Fibroblast of skin of scalp (primary cell): ENCODE measurements at places on chromosomes 4 and X.

- no peak for DNase-seq
These were observed 64.0 kb downstream of the ELOVL6 start for GRCh38 chr4:110134269-110134869.

GRCh38 chrX:27915617-27916016, 65.6 kb downstream of the DCAF8L1 start:
- peak; percentile 13 for DNase-seq

DNA sequence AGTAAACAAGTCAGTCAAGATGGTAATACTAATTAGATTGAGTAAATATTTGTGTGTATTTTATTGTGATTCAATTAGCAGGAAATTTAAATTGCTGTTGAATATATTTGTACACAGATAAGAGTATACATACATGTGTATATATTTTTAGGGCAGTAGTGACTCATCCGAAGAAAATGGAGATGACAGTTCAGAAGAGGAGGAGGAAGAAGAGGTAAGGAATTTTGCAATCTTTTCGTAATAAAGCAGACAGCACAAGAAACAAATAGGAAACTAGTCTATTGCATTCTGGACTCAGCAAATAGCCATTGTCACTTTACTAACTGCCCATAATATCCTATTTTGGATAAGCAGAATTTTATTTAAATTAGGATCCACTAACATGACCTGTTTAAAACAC, 6.6 kb downstream of the IBSP start:
- DNase-seq = peak; percentile 36

DNA sequence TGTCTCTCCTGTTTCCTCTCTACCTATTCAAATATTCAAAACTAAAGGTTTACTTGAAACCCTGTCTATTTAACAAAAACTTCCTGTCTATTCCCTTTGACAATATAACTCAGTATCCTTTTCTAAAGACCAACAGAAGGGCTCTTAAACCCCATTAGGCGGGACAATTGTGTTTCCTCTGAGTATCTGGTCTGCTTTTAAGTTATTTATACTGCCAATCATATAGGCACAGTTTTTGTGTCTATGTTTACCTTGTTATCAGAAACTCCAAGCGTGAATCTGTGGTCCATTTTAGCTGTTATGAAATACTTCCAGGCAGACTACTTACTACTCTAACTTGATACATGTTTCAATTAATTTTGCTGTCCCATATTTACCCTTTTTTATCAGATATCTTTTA, 350.0 kb upstream of the CTSO start:
- DNase-seq = no peak

- peak; percentile 72 for DNase-seq
These were observed at the start of gene PRICKLE3 for GRCh38 chrX:49186125-49187027. TSS of gene PRICKLE3 (minus strand) at chrX:49186373. CDS start at chrX:49186297, 76 bp downstream.

DNA sequence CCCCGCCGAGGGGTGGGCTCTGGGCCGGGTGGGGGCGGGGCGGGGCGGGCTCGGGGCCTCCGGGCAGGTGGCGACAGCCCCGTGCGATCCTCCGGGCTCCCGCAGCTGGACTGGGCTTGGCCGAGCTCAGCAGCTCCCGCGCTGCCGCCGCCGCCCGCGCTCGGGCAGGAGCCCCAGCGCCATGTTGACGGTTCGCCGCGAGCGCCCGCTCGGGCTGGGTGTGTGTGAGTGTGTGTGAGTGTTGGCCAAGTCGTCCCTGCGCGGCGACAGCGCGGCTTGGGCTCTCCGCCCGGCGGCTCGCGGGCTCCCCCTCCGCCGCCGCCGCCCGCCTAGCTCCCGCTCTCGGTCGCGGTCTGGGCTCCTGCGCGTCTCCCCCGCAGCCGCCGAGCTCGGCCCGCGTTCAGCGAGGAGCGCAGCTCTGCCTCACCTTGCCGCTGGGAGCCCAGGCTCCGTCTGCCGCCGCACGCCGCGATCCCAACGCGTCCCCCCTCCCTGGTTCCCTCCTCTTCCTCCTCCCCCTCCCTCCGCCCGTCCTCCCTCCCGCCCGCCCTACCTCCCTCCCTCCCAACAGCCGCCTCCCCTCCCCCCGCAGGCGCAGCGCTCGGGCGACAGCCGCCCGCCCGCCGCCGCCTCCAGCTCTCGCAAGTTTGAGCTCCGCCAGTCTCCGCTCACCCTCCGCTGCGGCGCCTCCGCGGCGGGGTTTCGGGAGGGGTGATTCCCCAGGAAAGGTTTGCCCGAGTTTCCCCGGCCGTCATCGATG, at the start of gene BCOR:
TSS of gene BCOR (minus strand) at position 455 of the 760 bp plus-strand sequence. CDS start 20,029 bp downstream, outside the sequence.
- peak; percentile 74 for DNase-seq

DNA sequence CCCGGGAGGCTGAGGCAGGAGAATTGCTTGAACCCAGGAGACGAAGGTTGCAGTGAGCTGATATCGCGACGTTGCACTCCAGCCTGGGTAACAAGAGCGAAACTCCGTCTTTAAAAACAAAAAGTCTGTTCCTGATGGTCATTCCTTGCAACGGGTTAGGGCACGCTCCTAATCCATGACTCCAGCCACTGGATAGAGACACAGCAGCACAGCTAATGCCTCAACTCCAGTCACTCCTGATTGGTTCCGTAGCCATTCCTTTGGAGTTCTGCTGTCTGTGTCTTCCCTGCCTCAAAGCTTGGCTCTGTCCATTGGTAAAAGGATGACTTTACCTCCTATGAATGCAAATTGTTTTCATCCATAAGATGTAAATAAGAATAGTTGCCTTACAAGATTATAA, 44.3 kb upstream of the FAM9A start:
- no peak for DNase-seq

DNA sequence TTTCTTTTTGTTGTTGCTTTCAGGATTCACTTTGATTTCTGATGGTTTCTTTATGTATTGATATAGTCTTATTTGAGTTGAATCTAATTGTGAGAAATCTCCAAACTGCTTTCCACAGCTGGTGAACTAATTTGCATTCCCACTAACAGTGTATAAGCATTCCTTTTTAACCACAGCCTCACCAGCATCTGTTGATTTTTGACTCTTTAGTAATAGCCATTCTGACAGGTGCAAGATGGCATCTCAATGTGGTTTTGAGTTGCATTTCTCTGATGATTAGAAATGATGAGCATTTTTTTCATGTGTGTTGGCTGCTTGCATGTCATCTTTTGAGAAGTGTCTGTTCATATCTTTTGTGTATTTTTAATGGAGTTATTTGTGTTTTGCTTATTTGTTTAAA, 1023.1 kb downstream of the SH3BGRL start:
- DNase-seq = no peak
